A549 treated with CpdA at 1 μM for 4 hours (cell line): ENCODE measurements at places on chromosomes 1 and 21. TPM values are rescaled to one million over a fixed set of nuclear protein-coding genes. Genes with fewer than 3 reads are reported as not detected.

Gene PRAMEF9
- not detected in 5 replicates for total RNA-seq

Gene FGR
- 0.05 to 0.08 TPM in 2 of 5 replicates, not detected in the others for total RNA-seq

Gene WDR64
- not detected in 5 replicates for total RNA-seq

Gene FAM131C
- total RNA-seq, result 10.7 to 19.4 TPM (median 16.5 TPM) in 5 replicates

Gene LRRN2
- total RNA-seq, result 13.7 to 20.6 TPM (median 15.7 TPM) in 5 replicates

Gene KRTAP20-2
- not detected in 5 replicates for total RNA-seq

Gene RGSL1
- not detected in 5 replicates for total RNA-seq

Gene TTC39A
- total RNA-seq, result 0.79 to 1.9 TPM (median 1.5 TPM) in 5 replicates

Gene CHD5
- total RNA-seq, result 0.55 to 0.83 TPM (median 0.69 TPM) in 5 replicates

Gene ACTN2
- 0.01 to 0.12 TPM in 2 of 5 replicates, not detected in the others for total RNA-seq

Gene HES3
- not detected in 5 replicates for total RNA-seq

Gene CFHR2
- total RNA-seq, result not detected in 5 replicates

Gene GJA9
- 0.06 TPM in 1 of 5 replicates, not detected in the others for total RNA-seq

Gene ADAM30
- total RNA-seq, result not detected in 5 replicates

Gene ETNK2
- total RNA-seq, result 3.0 to 4.1 TPM (median 3.4 TPM) in 5 replicates

Gene TMEM125
- total RNA-seq, result not detected in 5 replicates

Gene RGS1
- total RNA-seq, result not detected in 5 replicates

Gene VASH2
- 2.8 to 6.1 TPM (median 3.9 TPM) in 5 replicates for total RNA-seq

Gene RSPO1
- 0.09 to 0.13 TPM (median 0.10 TPM) in 4 of 5 replicates, not detected in the other for total RNA-seq

Gene S100B
- not detected in 5 replicates for total RNA-seq

Gene FAM72B
- total RNA-seq, result 6.3 to 8.8 TPM (median 6.8 TPM) in 5 replicates

Gene SHE
- total RNA-seq, result 0.02 to 0.07 TPM (median 0.03 TPM) in 5 replicates

Gene WNT9A
- 6.3 to 9.0 TPM (median 8.1 TPM) in 5 replicates for total RNA-seq

Gene OVAAL
- 0.05 to 0.19 TPM in 2 of 5 replicates, not detected in the others for total RNA-seq

Gene OR2L13
- total RNA-seq, result not detected in 5 replicates

Gene GTF2B
- 27.4 to 32.3 TPM (median 28.0 TPM) in 5 replicates for total RNA-seq

Gene FCRL6
- not detected in 5 replicates for total RNA-seq

Gene CDC42BPA
- total RNA-seq, result 8.8 to 12.5 TPM (median 10.6 TPM) in 5 replicates

Gene GOLT1A
- total RNA-seq, result 3.5 to 6.8 TPM (median 4.7 TPM) in 5 replicates

Gene BTF3L4
- total RNA-seq, result 29.4 to 45.1 TPM (median 31.8 TPM) in 5 replicates

Gene ZNF683
- not detected in 5 replicates for total RNA-seq

Gene DENND2C
- 0.29 to 0.93 TPM (median 0.45 TPM) in 5 replicates for total RNA-seq

Gene SPRR2A
- not detected in 5 replicates for total RNA-seq

Gene CALML6
- 0.09 to 0.40 TPM (median 0.29 TPM) in 4 of 5 replicates, not detected in the other for total RNA-seq

Gene SLC30A10
- 0.05 to 0.12 TPM (median 0.07 TPM) in 3 of 5 replicates, not detected in the others for total RNA-seq

Gene RNASEL
- total RNA-seq, result 1.6 to 2.7 TPM (median 2.6 TPM) in 5 replicates

Gene CHRM3
- total RNA-seq, result 0.05 to 0.28 TPM (median 0.17 TPM) in 3 of 5 replicates, not detected in the others

Gene FAAH
- total RNA-seq, result 0.81 to 2.6 TPM (median 0.83 TPM) in 5 replicates

Gene ASCL5
- 0.08 to 0.27 TPM (median 0.09 TPM) in 4 of 5 replicates, not detected in the other for total RNA-seq

Gene OR10Z1
- total RNA-seq, result not detected in 5 replicates

Gene SAMD13
- total RNA-seq, result 0.18 to 0.61 TPM (median 0.37 TPM) in 5 replicates

Gene SESN2
- 7.0 to 10.2 TPM (median 7.6 TPM) in 5 replicates for total RNA-seq

Gene LCE1E
- not detected in 5 replicates for total RNA-seq

Gene DEPDC1
- total RNA-seq, result 12.2 to 15.3 TPM (median 13.7 TPM) in 5 replicates

Gene SLC1A7
- total RNA-seq, result 0.02 to 0.06 TPM in 2 of 5 replicates, not detected in the others

Gene VSIG8
- 0.07 to 0.14 TPM in 2 of 5 replicates, not detected in the others for total RNA-seq

Gene ACBD3
- 24.7 to 27.5 TPM (median 26.0 TPM) in 5 replicates for total RNA-seq

Gene MTF1
- 4.0 to 4.8 TPM (median 4.6 TPM) in 5 replicates for total RNA-seq

Gene FAM167B
- 0.55 to 1.0 TPM (median 0.80 TPM) in 5 replicates for total RNA-seq
